ENCODE measurements at places on chromosomes 12 and 14. TPM values are rescaled to one million over a fixed set of nuclear protein-coding genes. Genes with fewer than 3 reads are reported as not detected.

The CD4 gene
- 2.0 TPM for polyA plus RNA-seq

The TAS2R7 gene
- polyA plus RNA-seq: not detected

The TBX5 gene
- not detected for polyA plus RNA-seq

The PAH gene
- 3.7 TPM for polyA plus RNA-seq

The RNF41 gene
- 14.8 TPM for polyA plus RNA-seq

The SLCO1C1 gene
- 0.97 TPM for polyA plus RNA-seq

The SLC25A21 gene
- polyA plus RNA-seq: 10.6 TPM

The ABHD12B gene
- polyA plus RNA-seq: 56.9 TPM

GRCh38 chr12:28189784-28190320 is 404 bp upstream of the CCDC91 start:
- H3K4me3 ChIP-seq: peak overlapping the region; percentile 87
- H3K27ac ChIP-seq: peak overlapping the region; percentile 81
- H3K36me3 ChIP-seq: no peaks in the 10 kb centered on the region
- H3K27me3 ChIP-seq: no peaks in the 10 kb centered on the region
- peaks cover 13% of the 10 kb centered on the region for H3K4me1 ChIP-seq

GRCh38 chr12:1644534-1645438 is 15.8 kb downstream of the WNT5B start:
- DNase-seq: no peak
- peaks cover 7% of the 10 kb centered on the region for H3K27me3 ChIP-seq
- no peaks in the 10 kb centered on the region for H3K36me3 ChIP-seq

GRCh38 chr12:75529316-75529715 is 17.9 kb upstream of the KRR1 start:
- no peak overlapping the region for H3K27ac ChIP-seq
- no peak overlapping the region for H3K4me3 ChIP-seq
- H3K27me3 ChIP-seq: no peaks in the 10 kb centered on the region
- H3K36me3 ChIP-seq: no peaks in the 10 kb centered on the region
- H3K4me1 ChIP-seq: no peaks in the 10 kb centered on the region
- no peak for DNase-seq

- no peaks in the 10 kb centered on the region for H3K4me1 ChIP-seq
- H3K27me3 ChIP-seq: no peaks in the 10 kb centered on the region
- no peak overlapping the region for H3K27ac ChIP-seq
- 0 out of 2 replicates have a peak, but pooled peaks cover 4% of the 10 kb centered on the region for H3K36me3 ChIP-seq
Observed at GRCh38 chr14:104341532-104342434, 203.4 kb downstream of the KIF26A start.

DNA sequence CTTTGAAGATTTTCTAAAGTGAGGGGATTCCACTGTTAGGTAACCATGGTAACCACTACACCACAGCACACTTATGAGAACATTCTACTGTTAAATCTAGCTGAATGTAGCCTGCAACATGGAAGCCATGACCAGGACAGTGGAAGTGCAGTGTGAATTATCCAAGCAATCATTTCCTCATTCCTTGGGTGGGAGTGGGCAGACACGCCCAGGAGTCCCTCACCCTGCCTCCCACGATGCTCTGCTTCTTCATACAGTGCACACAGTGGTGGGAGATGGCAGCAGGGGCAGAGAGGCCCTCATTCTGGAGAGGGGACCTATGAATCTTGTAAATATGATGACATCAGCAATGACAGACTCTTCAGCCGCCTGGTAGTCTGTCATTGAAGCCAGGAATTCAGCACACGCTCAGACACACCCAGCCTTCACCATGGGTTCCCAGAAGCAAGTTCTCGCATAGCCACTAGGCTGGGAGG is 70.1 kb upstream of the HOXC13 start:
- no peaks in the 10 kb centered on the region for H3K27me3 ChIP-seq
- peak; percentile 25 for DNase-seq
- no peaks in the 10 kb centered on the region for H3K36me3 ChIP-seq
- no peak overlapping the region for H3K27ac ChIP-seq
- H3K4me3 ChIP-seq: no peak overlapping the region

GRCh38 chr12:81416571-81416970 is 338.7 kb downstream of the ACSS3 start:
- H3K36me3 ChIP-seq: no peaks in the 10 kb centered on the region
- H3K27ac ChIP-seq: no peak overlapping the region
- H3K27me3 ChIP-seq: no peaks in the 10 kb centered on the region
- H3K4me3 ChIP-seq: no peak overlapping the region

DNA sequence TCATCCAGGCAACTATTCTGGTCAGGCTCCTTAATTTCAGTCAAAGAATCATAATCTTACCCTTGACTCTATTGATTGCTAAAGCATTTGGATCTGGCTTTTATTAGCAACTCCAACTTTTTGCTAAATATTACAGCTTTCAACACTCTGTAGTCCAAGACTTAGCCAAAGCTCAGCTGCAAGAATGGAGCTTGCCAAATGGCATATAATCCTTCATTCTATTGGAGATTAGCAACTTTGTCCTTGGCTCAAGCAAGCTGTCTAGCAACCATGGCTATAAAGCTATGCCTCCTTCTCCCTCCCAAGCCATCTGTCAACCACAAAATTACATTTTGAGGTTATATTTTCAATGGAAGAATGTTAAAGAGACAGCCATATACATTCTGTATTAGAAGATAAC is 23.1 kb upstream of the NID2 start:
- no peak overlapping the region for H3K4me3 ChIP-seq
- H3K27me3 ChIP-seq: no peaks in the 10 kb centered on the region
- no peak for DNase-seq
- H3K27ac ChIP-seq: no peak overlapping the region
- H3K4me1 ChIP-seq: no peaks in the 10 kb centered on the region

DNA sequence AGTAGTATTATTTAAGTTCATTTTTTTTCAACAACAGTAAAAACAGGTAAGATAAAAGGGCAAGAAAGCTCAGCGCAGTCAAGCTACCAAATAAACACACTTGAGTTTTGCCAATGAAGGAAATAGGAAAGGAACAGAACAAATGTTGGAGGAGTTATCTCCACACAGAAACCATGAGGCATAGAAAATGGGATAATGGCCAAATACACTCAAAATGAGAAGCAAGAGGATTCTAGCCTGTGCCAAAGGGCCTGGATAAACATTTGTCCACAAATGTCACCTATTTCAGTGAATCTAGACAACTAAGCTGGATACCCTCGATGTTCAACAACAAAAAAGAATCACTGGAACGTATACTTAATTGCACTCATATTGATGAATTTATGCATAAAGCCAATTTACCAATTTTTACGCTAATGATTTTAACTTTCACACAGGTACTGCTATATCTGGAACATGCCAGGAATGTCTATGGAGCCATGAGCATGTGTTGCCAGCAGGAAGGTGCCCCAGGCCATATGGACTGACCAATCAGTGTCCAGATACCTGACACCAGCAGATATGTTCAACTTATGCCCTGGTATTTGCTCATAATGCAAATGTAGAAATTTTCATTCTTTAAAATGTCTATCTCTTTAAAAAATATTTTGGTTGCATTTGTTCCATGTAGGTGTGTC is 21.1 kb downstream of the ST8SIA1 start:
- H3K4me1 ChIP-seq: no peaks in the 10 kb centered on the region
- H3K27ac ChIP-seq: no peak overlapping the region
- H3K27me3 ChIP-seq: no peaks in the 10 kb centered on the region
- H3K36me3 ChIP-seq: no peaks in the 10 kb centered on the region
- DNase-seq: no peak

DNA sequence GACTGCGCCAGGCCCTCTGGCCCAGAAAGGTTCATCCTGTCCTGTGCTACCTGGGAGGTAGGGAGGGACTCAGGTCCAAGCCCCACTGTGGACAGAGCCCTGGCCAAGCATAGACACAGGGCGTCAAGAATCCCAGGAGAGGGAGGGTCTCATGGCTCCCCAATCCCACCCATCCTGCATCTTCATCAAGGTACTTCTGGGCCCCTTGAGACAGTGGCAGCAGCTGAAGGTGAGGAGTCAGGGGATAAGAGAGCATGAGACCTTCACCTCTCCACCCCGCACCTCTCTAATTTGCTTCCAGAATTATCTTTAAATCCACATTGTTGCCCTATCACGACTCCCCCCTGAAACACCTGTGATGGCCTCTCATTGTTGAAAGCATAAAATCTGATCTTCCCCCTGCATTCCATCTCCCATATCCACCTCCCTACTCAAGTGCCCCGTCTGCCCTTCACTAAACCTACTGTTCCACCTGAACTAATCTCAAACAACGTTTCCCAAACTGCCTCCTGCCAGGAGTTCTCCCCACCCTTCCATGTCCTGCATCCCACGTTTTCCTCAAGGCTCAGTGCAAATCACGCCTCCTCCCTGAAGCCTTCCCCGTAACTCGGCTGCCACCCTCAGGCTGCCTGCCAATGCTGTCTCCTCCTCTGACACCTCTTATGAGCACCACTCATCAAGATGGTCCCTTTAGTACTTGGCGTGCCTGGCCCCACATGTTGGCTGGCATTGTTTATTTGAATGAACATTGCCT is 27.1 kb downstream of the KRT18 start:
- DNase-seq: peak; percentile 74
- no peaks in the 10 kb centered on the region for H3K27me3 ChIP-seq
- H3K27ac ChIP-seq: no peak overlapping the region
- peaks cover 21% of the 10 kb centered on the region for H3K4me1 ChIP-seq

GRCh38 chr12:128857133-128857763 is 4.0 kb downstream of the GLT1D1 start:
- H3K4me1 ChIP-seq: no peaks in the 10 kb centered on the region
- no peak overlapping the region for H3K4me3 ChIP-seq
- peaks cover 7% of the 10 kb centered on the region for H3K27me3 ChIP-seq
- H3K27ac ChIP-seq: no peak overlapping the region
- no peaks in the 10 kb centered on the region for H3K36me3 ChIP-seq

DNA sequence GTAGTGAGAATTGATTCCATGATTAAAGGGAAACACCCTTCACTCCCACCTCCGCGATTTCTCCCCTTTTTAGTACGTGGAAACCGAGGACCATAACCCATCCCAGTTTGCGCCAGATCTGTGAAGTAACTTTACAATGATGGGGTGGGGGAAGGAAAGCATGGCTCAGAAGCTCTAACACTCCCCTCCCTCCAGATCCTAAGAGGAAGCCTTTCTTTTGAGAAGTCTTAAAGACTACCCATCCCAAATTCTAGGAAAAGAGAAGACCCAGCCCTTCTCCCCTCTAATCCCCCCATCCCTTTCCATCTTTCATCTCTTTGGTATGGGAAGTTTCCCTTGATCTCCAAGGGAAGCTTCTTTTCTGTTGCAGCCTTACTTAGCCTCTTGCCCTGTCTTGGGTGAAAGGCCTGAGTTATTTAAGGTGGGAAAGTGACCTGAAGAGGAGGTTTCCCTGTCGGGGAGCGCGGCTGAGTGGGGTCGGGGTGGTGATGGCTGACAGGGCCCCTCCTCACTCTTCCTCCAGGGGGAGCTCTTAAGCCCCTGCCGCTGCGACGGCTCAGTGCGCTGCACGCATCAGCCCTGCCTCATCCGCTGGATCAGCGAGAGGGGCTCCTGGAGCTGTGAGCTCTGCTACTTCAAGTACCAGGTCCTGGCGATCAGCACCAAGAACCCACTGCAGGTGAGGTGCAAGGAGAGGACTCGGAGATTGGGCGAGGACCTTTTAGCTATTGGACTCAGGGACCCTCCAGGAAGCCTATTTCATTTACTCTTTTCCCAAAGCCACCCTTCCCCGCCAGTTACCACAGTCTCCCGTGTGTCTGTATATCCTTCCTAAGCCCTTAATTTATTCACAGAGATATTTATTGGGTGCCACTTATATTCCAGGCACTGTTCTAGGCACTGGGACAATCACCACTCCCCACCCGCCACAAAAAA is 1.8 kb downstream of the MARCHF9 start:
- H3K27me3 ChIP-seq: peaks cover 79% of the 10 kb centered on the region
- no peak overlapping the region for H3K27ac ChIP-seq
- no peaks in the 10 kb centered on the region for H3K36me3 ChIP-seq
- H3K4me3 ChIP-seq: peak overlapping the region; percentile 83
- H3K4me1 ChIP-seq: peaks cover 30% of the 10 kb centered on the region

GRCh38 chr14:102914474-102915291 is 7.8 kb upstream of the AMN start:
- no peak for DNase-seq
- H3K4me3 ChIP-seq: no peak overlapping the region
- no peaks in the 10 kb centered on the region for H3K27me3 ChIP-seq
- H3K27ac ChIP-seq: no peak overlapping the region
- no peaks in the 10 kb centered on the region for H3K36me3 ChIP-seq

GRCh38 chr12:1698720-1699119 is 7.8 kb downstream of the ADIPOR2 start:
- no peaks in the 10 kb centered on the region for H3K27me3 ChIP-seq
- H3K36me3 ChIP-seq: no peaks in the 10 kb centered on the region
- no peak overlapping the region for H3K27ac ChIP-seq

DNA sequence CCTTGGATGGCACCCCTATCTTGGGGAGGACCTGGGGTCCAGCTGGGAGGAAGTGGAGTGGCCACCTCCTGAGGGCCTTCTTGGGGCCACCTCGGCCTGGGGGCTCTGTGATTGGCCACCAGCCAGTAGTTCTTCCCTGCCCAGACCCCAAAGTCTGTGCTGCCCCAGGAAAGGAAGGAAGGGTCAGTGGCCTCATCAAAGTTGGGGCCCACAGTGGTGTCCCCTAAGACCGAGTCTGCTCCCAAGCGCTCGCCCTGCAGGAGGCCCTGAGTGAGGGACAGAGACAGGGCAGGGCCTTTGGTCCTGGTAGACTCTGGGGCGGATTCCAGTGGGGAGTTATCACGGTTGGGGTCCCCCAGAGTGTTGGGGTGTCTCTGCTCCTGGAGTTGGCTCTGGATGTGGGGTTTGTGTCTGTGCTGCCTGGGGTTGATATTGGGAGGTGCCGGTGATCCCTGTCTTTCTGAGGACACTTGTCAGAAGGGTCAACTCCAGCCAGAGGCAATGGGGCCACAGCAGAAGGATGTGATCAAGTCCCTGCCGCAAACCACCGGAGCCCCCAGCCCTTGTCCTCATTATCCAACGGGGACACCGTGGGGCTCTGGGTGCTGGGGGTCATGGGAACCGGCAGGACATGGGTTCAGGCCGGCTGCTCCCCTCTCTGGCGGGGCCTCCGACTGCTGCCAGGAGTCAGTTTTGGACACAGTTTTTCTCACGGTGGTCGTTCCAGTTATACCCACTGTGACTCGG is 364.3 kb downstream of the TMEM121 start:
- no peaks in the 10 kb centered on the region for H3K36me3 ChIP-seq
- H3K4me1 ChIP-seq: no peaks in the 10 kb centered on the region
- no peak overlapping the region for H3K27ac ChIP-seq
- no peaks in the 10 kb centered on the region for H3K27me3 ChIP-seq
- H3K4me3 ChIP-seq: no peak overlapping the region

DNA sequence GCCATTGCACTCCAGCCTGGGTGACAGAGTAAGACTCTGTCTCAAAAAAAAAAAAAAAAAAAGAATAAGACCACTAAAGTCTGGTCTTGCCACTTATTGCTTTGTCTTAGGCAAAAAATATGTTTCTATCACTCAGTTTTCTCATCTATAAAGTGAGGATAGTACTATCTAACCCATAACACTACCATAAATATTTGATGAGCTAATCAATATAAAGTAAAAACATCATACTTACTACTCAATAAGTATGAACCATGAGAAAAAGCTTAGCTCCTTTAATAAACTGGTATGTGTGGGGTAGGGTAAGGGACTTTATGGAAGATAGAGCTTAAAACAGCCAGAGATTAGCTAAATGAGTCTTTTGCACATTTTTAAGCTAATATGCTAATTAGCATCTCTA is 85.5 kb downstream of the GXYLT1 start:
- no peaks in the 10 kb centered on the region for H3K4me1 ChIP-seq
- no peaks in the 10 kb centered on the region for H3K27me3 ChIP-seq
- no peak overlapping the region for H3K27ac ChIP-seq

GRCh38 chr12:96294831-96295230 is 100.7 kb downstream of the ELK3 start:
- peaks cover 6% of the 10 kb centered on the region for H3K4me1 ChIP-seq
- no peak for DNase-seq
- no peaks in the 10 kb centered on the region for H3K27me3 ChIP-seq
- H3K27ac ChIP-seq: no peak overlapping the region
- no peaks in the 10 kb centered on the region for H3K36me3 ChIP-seq
- H3K4me3 ChIP-seq: no peak overlapping the region

GRCh38 chr12:53961025-53961761 is 6.5 kb downstream of the HOXC12 start:
- no peak overlapping the region for H3K27ac ChIP-seq
- no peak for DNase-seq
- H3K36me3 ChIP-seq: no peaks in the 10 kb centered on the region
- peaks cover 12% of the 10 kb centered on the region for H3K4me1 ChIP-seq

Measured in GM23338 (cell line).